A549 treated with dexamethasone at 1 μM for 4 hours (cell line): ENCODE measurements at places on chromosomes 6 and 20. TPM values are rescaled to one million over a fixed set of nuclear protein-coding genes. Genes with fewer than 3 reads are reported as not detected.

The SYCP2L gene
- total RNA-seq, result 1.4 to 2.8 TPM (median 2.2 TPM) in 5 replicates

The RNF182 gene
- 2.9 to 3.6 TPM (median 3.4 TPM) in 5 replicates for total RNA-seq

The PSORS1C1 gene
- 4.4 to 6.7 TPM (median 6.1 TPM) in 5 replicates for total RNA-seq

The CENPB gene
- total RNA-seq, result 95.4 to 111 TPM (median 107 TPM) in 5 replicates

The ETV7 gene
- total RNA-seq, result 0.09 to 0.28 TPM (median 0.13 TPM) in 5 replicates

The IL17A gene
- total RNA-seq, result not detected in 5 replicates

The FNDC11 gene
- total RNA-seq, result 0.14 to 0.38 TPM (median 0.24 TPM) in 5 replicates

The CAGE1 gene
- total RNA-seq, result 0.04 to 0.05 TPM in 2 of 5 replicates, not detected in the others

The TPD52L1 gene
- 49.9 to 55.1 TPM (median 52.1 TPM) in 5 replicates for total RNA-seq

The BMP7 gene
- total RNA-seq, result 0.29 to 0.88 TPM (median 0.61 TPM) in 5 replicates

The CST5 gene
- not detected in 5 replicates for total RNA-seq

The ADAM33 gene
- 0.03 to 0.14 TPM (median 0.11 TPM) in 5 replicates for total RNA-seq

The NRSN1 gene
- total RNA-seq, result not detected in 5 replicates

The C6orf141 gene
- total RNA-seq, result 6.3 to 8.8 TPM (median 7.4 TPM) in 5 replicates

The MAP3K4 gene
- total RNA-seq, result 11.2 to 13.2 TPM (median 12.9 TPM) in 5 replicates

The BHLHE23 gene
- total RNA-seq, result 0.12 TPM in 1 of 5 replicates, not detected in the others

The GRM1 gene
- total RNA-seq, result 0.03 to 0.04 TPM in 2 of 5 replicates, not detected in the others

The BMP5 gene
- 0.01 to 0.04 TPM in 2 of 5 replicates, not detected in the others for total RNA-seq

The PTGIS gene
- total RNA-seq, result 0.02 to 0.07 TPM (median 0.06 TPM) in 3 of 5 replicates, not detected in the others

The OLIG3 gene
- total RNA-seq, result not detected in 5 replicates

The WFDC13 gene
- not detected in 5 replicates for total RNA-seq

The SGK2 gene
- 6.3 to 8.3 TPM (median 7.1 TPM) in 5 replicates for total RNA-seq

The PGC gene
- 0.09 to 0.14 TPM (median 0.10 TPM) in 3 of 5 replicates, not detected in the others for total RNA-seq

The ALDH5A1 gene
- total RNA-seq, result 6.4 to 8.6 TPM (median 7.4 TPM) in 5 replicates

The RIOK1 gene
- total RNA-seq, result 11.8 to 13.2 TPM (median 12.5 TPM) in 5 replicates

The POU5F1 gene
- total RNA-seq, result 11.8 to 22.2 TPM (median 16.0 TPM) in 5 replicates

The HLA-G gene
- not detected in 5 replicates for total RNA-seq

The C20orf202 gene
- total RNA-seq, result 0.05 to 0.08 TPM (median 0.07 TPM) in 3 of 5 replicates, not detected in the others

The ADGRF4 gene
- 16.3 to 19.6 TPM (median 17.1 TPM) in 5 replicates for total RNA-seq

The SAPCD1 gene
- 2.1 to 3.7 TPM (median 3.5 TPM) in 5 replicates for total RNA-seq

The RGS17 gene
- total RNA-seq, result 4.2 to 7.3 TPM (median 6.5 TPM) in 5 replicates

The WDR27 gene
- total RNA-seq, result 4.4 to 11.7 TPM (median 9.3 TPM) in 5 replicates

The FOXS1 gene
- 0.13 to 0.44 TPM (median 0.34 TPM) in 5 replicates for total RNA-seq

The FAM83C gene
- 0.07 to 0.13 TPM (median 0.11 TPM) in 5 replicates for total RNA-seq

The PDE7B gene
- total RNA-seq, result 0.59 to 1.1 TPM (median 0.73 TPM) in 5 replicates

The CUL7 gene
- total RNA-seq, result 5.4 to 8.8 TPM (median 8.4 TPM) in 5 replicates

The COMMD7 gene
- 53.9 to 63.8 TPM (median 58.4 TPM) in 5 replicates for total RNA-seq

The TTBK1 gene
- 0.02 to 0.07 TPM (median 0.05 TPM) in 5 replicates for total RNA-seq

The GMEB2 gene
- total RNA-seq, result 7.3 to 10.5 TPM (median 10.1 TPM) in 5 replicates

The CLPSL1 gene
- not detected in 5 replicates for total RNA-seq

The HMGCLL1 gene
- total RNA-seq, result 0.08 to 0.22 TPM (median 0.14 TPM) in 5 replicates

The POM121L2 gene
- 0.02 TPM in 1 of 5 replicates, not detected in the others for total RNA-seq

The CYP39A1 gene
- total RNA-seq, result 0.06 TPM in 1 of 5 replicates, not detected in the others

The AGER gene
- total RNA-seq, result 0.47 to 1.8 TPM (median 1.4 TPM) in 5 replicates

The BPIFB4 gene
- total RNA-seq, result not detected in 5 replicates

The B3GAT2 gene
- 0.01 to 0.03 TPM (median 0.02 TPM) in 4 of 5 replicates, not detected in the other for total RNA-seq

The ALDH8A1 gene
- total RNA-seq, result 0.06 to 0.22 TPM (median 0.15 TPM) in 5 replicates

The OOEP gene
- not detected in 5 replicates for total RNA-seq

The GJA1 gene
- total RNA-seq, result 48.6 to 69.2 TPM (median 63.2 TPM) in 5 replicates
